EH (cell line): ENCODE measurements at places on chromosomes 11 and 22.
A peak's percentile ranks its signal among the peaks of the same experiment; 100 is the strongest.

DNA sequence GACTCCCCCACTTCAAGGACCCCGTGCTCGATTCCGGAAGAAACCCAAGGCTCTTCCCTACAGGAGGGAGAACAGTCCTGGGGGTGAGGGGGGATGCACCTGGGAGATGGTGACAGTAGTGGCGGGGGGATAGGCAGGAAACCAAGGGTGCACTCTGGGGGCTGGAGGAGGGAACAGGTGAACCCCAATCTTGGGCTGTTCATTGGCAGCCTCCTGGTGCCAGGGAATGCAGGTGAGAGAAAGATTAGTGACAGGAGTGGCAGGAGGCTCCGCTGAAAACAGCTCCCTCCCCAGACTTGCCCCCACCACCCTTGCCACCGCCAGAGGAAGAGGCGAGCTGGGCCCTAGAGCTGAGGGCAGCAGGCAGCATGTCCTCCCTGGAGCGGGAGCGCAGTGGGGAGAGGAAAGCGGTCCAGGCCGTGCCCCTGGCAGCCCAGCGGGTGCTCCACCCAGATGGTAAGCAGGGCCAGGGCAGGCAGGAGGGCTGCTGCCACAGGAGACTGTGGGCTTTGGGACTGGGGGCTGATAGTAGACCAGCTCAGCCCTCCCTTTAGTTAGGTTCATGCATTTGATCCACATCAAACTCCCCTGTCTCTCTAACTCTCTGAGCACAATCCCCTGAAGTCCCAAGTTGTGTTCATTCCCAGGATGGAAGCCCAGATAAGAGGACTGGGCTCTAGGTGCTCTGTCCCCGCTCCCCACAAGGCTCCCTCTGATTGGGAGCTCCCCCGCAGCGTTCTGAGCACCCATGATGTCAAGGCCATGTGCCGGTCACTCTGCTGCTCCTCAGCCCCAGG is 14.5 kb downstream of the ROBO3 start:
- no peak for DNase-seq

DNA sequence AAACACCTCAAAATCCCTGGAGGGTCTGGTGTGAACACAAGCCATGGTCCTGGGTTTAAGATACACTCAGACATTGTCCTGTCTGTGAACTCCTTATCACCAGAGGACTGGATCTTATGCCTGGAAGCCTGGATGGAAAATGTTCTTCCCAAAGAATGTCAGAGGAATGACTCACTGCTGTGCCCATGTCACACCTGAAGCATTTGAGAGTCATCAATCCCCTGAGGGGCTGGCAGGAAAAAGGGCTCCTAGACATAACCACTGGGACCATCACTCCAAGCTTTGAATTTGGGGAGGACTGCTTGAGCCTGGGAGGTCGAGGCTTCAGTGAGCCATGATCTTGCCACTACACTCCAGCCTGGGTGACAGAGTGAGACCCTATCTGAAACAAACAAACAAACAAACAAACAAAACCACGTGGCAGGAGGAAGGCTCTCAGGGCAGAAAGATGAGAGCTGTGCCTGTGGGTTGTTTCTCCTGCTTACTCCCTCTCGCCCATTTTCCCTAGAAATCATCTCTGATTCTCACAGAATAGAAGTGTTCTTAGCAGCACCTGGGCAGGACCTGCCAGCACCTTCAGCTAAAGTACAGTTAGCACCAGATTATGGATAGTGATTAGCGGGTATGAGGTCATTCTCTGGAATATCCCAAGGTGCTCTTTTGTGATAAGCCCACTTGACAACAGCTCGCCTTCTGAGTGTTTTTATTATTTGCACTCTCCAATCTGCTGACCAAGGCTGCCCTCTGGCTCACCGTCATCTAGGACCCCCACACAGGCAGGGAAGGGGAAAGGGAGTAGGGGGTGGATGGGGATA is 11.9 kb upstream of the PRG2 start:
- peak; percentile 23 for DNase-seq

- peak; percentile 16 for DNase-seq
Observed at GRCh38 chr11:69442012-69442806, 39.3 kb upstream of the LINC01488 start.

GRCh38 chr11:34335801-34336200 is 22.0 kb downstream of the ABTB2 start:
- DNase-seq: no peak

DNA sequence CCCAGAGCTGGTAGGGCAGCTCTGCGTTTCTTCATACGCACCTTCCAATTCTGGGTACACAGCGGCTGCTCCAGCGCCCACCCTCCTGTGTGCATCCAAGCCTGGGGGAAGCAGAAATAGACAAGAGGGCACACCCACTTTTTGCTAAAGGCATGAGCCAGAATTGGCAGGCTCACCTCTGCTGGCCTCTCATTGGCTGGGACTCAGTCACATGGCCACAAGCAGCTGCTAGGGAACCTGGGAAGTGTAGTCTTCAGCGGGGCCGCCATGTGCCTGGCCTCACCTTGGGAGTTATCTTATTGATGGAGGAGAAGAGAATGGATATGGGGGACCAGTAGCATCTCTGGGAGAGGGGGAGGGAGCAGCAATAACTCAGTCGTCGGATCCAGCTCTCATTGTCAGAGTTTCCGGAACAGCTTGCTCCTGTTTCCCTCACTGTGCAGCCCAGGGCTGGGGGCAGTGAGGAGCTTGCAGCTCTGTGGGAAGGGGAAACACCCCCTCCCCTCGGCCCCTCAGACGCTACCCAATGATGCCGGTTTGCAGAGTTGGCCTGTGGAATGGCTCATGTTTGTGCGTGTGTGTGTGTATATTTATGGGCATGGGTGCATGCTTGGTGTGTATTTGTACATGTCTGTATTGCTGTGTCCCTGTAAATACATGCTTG is 11.8 kb upstream of the MIEF1 start:
- DNase-seq: peak; percentile 80
